ENCODE measurements at places on chromosomes 1 and 21. TPM values are rescaled to one million over a fixed set of nuclear protein-coding genes. Genes with fewer than 3 reads are reported as not detected.

CYP4B1 gene
- total RNA-seq: 1.2 TPM

WLS gene
- total RNA-seq: 50.9 TPM

RNF186 gene
- not detected for total RNA-seq

PRAMEF8 gene
- total RNA-seq: not detected

SEC16B gene
- 4.2 TPM for total RNA-seq

CD1B gene
- total RNA-seq: not detected

TMEM240 gene
- total RNA-seq: 5.0 TPM

PPFIA4 gene
- 0.83 TPM for total RNA-seq

PPM1J gene
- 1.3 TPM for total RNA-seq

ILDR2 gene
- 0.91 TPM for total RNA-seq

TSPEAR gene
- total RNA-seq: not detected

SELP gene
- 0.47 TPM for total RNA-seq

NTNG1 gene
- total RNA-seq: 1.5 TPM

RHOU gene
- total RNA-seq: 8.2 TPM

KRTAP10-7 gene
- not detected for total RNA-seq

SERTAD4 gene
- 5.5 TPM for total RNA-seq

DNA sequence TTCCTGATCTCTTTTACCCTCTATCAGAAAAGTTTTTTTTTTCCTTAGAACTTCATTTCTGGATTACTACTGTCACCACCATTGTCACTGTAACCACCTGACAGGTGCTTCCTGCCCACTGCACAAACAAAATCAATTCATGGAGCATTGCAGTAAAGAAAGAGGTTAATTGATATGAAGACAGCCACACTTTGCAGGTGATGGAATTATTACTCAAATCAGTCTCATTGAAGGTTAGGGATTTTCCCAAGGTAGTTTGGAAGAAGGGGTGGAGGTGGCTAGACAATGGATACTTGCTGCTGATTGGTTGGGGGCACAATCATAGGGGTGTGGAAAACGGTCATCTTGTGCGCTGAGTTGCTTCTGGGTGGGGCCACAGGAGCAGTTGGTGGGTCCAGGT lies 230.8 kb upstream of the CACYBP start:
- H3K27ac ChIP-seq: no peak overlapping the region
- no peaks in the 10 kb centered on the region for H3K36me3 ChIP-seq
- H3K4me1 ChIP-seq: peaks cover 30% of the 10 kb centered on the region

DNA sequence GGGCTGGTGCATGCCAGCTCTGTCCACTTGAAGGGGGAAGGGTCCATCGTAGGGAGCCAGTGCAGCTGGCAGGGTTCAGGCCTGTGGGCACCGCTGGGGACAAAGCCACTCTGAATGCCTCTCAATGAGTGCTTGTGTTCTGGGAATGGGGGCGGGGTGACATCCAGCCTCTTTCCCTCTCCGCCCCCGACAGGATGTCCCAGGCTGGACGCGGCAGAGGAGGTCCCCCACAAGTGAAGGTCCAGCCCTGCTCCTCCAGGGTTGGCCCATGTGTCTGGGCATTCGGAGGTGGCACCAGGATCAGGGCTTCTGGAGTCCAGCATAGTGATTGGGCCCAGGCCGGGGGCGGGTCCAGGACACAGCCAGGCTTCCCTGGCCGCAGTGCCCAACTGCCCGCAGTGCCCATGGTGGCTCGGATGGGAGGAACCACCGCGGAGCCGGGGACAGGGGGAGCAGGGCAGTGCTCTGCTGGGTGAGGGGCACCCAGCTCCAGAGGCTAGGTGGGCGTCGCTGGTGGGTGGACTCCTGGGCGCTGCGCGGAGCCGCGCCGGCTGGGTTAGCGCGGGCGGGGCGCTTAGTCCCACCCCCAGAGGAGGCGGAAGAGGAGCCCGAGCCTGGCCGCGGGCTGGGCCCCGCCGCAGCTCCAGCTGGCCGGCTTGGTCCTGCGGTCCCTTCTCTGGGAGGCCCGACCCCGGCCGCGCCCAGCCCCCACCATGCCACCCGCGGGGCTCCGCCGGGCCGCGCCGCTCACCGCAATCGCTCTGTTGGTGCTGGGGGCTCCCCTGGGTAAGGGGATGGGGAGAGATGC lies at the start of gene SHISA4:
SHISA4 (plus strand) TSS at position 617 of the 808 bp plus-strand sequence; CDS start at position 714, 97 bp downstream.
- DNase-seq: peak; percentile 85
- H3K36me3 ChIP-seq: peaks cover 24% of the 10 kb centered on the region
- peaks cover 17% of the 10 kb centered on the region for H3K4me1 ChIP-seq
- H3K4me3 ChIP-seq: peak within 1 kb of the TSS; percentile 89
- H3K27ac ChIP-seq: peak within 1 kb of the TSS; percentile 40

GRCh38 chr1:156765666-156766065 lies 1.7 kb upstream of the PRCC start:
- peaks cover 28% of the 10 kb centered on the region for H3K4me1 ChIP-seq
- no peak overlapping the region for H3K27ac ChIP-seq
- DNase-seq: no peak
- peaks cover 16% of the 10 kb centered on the region for H3K36me3 ChIP-seq

GRCh38 chr1:94873520-94874351 lies 53.2 kb downstream of the CNN3 start:
- DNase-seq: no peak
- H3K27me3 ChIP-seq: no peaks in the 10 kb centered on the region
- no peaks in the 10 kb centered on the region for H3K36me3 ChIP-seq
- H3K4me3 ChIP-seq: no peak overlapping the region
- H3K4me1 ChIP-seq: no peaks in the 10 kb centered on the region

- H3K36me3 ChIP-seq: no peaks in the 10 kb centered on the region
- DNase-seq: no peak
- no peak overlapping the region for H3K27ac ChIP-seq
These were observed 491.5 kb downstream of the NUF2 start for GRCh38 chr1:163813251-163813650.

DNA sequence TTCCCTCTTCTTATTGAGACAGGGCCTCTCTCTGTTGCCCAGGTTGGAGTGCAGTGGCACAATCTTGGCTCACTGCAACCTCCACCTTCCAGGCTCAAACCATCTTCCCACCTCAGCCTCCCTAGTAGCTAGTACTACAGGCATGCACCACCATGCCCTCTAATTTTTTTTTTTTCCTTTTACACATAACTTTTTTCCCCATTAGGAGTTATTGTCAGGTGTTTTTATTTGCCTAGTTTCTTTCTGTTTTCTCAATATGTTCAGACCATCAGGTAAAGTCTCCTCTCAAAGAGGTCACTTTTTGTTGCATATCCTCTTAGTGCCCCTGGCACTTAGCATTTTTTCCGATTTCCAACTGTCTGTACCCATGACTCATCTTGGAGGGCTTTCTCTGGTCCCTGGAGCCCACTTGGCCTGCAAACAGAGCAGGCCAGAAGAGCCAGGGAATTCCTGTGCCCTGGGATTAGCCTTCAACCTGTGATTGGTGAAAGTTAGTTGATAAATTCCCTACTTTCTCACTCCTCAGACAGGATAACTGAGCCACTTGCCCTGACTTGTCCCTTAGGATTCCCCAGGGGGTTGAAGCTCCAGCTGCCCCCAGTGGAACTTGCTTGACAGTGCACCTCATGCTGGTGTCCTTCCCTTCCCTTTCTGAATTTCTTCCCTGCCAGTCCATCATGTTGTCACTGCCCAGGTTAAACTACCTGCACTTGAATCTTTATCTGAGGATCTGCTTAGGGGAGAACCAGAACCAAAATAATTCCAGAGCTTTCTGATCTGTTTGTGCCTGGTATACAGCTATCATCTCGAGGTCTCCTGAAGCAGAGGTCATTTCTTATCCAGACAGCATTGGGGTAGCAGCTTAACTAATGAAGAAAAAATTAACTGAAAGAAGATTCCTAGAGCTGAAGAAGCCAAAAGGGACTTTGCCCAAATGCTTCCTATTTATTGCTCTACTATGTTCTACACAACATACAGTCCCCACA lies 2.4 kb downstream of the NTPCR start:
- H3K4me1 ChIP-seq: peaks cover 23% of the 10 kb centered on the region
- H3K27ac ChIP-seq: no peak overlapping the region
- H3K4me3 ChIP-seq: no peak overlapping the region
- no peaks in the 10 kb centered on the region for H3K27me3 ChIP-seq
- peak; percentile 63 for DNase-seq
- peaks cover 21% of the 10 kb centered on the region for H3K36me3 ChIP-seq

DNA sequence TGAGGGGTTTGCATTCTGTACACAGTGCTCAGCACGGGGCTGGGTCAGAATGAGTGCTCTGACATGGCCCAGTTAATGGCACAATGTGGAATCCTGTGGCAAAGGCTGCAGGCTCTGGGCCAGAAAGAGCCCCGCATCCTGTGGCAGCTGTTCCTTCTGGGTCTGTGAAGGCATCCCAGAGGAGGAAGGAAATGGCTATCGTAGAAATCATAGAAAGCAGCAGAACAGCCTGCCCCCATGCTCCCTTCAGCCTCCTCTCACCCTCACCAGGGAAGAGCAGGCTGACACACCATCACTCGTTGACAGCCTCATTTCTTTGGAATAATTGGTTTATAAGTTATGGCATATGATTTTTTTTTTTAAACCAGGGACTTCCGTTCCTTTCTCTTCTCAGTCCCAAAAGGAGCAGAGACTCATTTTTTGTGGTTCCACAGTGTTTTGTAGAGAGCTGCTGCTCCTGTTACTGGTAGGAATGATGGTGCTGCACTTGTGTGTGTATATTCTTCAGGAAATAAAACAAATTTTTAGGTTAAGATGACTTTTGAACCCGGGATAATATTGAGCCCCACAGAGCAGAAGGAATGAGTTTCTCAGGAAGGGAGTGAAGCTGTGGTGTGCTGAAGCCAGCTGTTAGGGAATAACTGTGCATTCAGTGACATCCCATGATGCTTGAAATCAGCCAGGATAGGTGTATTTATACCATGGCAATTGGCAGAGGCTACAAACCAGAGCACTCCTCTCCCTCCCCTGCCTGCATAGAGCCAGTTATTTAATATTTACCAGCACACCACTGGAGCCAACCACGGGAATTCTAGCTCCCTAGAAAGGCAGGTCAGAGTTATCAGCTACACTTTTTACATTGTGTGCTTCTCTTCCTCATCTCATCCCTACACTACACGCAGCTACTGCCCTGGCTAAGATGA lies 32.0 kb downstream of the PLXNA2 start:
- no peak overlapping the region for H3K27ac ChIP-seq
- H3K4me1 ChIP-seq: peaks cover 10% of the 10 kb centered on the region
- H3K36me3 ChIP-seq: no peaks in the 10 kb centered on the region
- DNase-seq: no peak

DNA sequence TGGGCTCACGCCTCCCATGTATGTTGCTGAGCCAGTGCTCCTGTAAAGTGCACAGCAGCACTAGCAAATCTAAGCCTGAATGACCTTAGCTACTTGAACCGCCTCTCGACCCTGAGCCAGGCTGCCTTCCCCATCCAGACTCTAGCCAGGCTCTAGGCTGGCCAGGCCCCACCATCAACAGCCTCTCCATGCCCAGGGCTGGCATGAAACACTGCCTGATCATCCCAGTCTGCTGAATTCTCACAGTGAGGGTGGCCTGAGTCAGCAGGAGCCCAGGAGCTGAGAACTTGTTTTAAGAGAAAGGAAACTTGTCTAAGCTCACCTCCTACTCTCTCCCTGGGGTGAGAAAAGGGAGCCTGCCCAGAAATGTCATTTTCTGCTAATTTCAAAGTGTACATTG lies 733.3 kb downstream of the PTPRU start:
- H3K27ac ChIP-seq: no peak overlapping the region
- H3K4me3 ChIP-seq: no peak overlapping the region
- H3K36me3 ChIP-seq: no peaks in the 10 kb centered on the region
- peaks cover 16% of the 10 kb centered on the region for H3K27me3 ChIP-seq

- no peak overlapping the region for H3K4me3 ChIP-seq
- no peaks in the 10 kb centered on the region for H3K4me1 ChIP-seq
These were observed 58.4 kb upstream of the DYNLT5 start for GRCh38 chr1:66693856-66694255.

- no peak for DNase-seq
- H3K4me1 ChIP-seq: peaks cover 8% of the 10 kb centered on the region
- no peak overlapping the region for H3K27ac ChIP-seq
These were observed 117.1 kb downstream of the ZNF281 start for GRCh38 chr1:200292699-200293098.

DNA sequence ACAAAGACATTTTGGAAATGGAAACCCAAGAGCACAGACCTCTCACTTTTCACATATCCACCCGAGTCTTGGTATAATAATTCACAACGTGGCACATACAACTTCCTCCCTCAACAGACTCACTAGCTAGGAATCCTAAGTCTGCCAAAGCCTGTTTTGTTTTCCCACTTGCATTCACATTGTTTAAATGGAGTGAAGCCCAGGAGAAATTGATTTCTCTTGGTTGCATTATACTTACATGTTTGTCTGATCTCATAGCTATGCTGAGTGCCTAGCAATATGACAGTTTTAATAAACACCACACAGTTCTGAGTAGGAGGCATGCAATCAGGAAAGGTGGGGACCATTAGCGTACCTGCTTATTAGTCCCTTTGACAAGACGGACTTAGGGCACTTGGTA lies 348.6 kb upstream of the ADGRL4 start:
- H3K27ac ChIP-seq: peak overlapping the region; percentile 87
- no peaks in the 10 kb centered on the region for H3K36me3 ChIP-seq
- no peaks in the 10 kb centered on the region for H3K27me3 ChIP-seq
- DNase-seq: no peak

DNA sequence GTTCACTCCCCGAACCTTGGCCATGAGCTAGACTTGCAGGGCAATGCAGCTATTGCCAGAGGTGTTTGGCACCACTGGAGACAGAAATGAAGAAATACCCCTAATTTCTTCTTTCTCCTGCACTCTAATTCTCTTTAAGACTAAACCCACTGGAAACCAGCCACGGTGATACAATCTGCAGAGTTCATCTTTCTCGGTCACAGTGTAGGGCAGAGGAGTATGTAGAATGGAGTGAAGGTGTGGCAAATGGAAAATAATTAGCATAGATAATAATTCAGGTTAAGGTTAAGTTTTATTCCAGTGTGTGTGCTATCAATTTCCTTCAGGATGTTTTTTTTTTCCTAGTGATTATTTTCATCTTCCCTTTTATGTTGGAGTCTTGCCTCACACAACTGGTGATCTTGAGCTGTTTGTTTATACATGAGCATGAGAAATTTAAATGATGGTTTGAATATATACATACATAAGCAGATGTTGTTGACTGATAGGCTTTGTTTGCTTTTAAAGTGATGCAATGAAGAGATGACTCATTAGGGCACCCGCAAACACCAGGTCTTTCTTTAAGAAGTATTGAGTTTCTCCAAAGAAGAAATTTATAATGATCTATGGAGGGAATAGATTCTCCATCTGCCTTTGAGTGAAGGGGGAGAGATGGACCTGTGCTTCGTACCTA lies 81.9 kb downstream of the SPATA17 start:
- no peak overlapping the region for H3K4me3 ChIP-seq
- H3K27ac ChIP-seq: no peak overlapping the region
- no peak for DNase-seq
- H3K4me1 ChIP-seq: peaks cover 4% of the 10 kb centered on the region
- H3K27me3 ChIP-seq: no peaks in the 10 kb centered on the region
- no peaks in the 10 kb centered on the region for H3K36me3 ChIP-seq

- DNase-seq: no peak
- peaks cover 8% of the 10 kb centered on the region for H3K4me1 ChIP-seq
- H3K36me3 ChIP-seq: no peaks in the 10 kb centered on the region
- no peaks in the 10 kb centered on the region for H3K27me3 ChIP-seq
- H3K4me3 ChIP-seq: no peak overlapping the region
- H3K27ac ChIP-seq: no peak overlapping the region
These were observed 206.9 kb upstream of the FGGY start for GRCh38 chr1:59089922-59090457.

All from Calu3 (cell line).